ENCODE measurements at places on chromosomes 7 and 10. TPM values are rescaled to one million over a fixed set of nuclear protein-coding genes. Genes with fewer than 3 reads are reported as not detected.

The SFTPA1 gene
- total RNA-seq, result 3.3 TPM

- DNase-seq, result no peak
- no peaks in the 10 kb centered on the region for H3K27me3 ChIP-seq
- H3K27ac ChIP-seq, result no peak overlapping the region
- H3K4me3 ChIP-seq, result no peak overlapping the region
- H3K4me1 ChIP-seq, result peaks cover 37% of the 10 kb centered on the region
These were observed 20.0 kb downstream of the ARHGAP21 start for GRCh38 chr10:24703700-24704099.

- H3K27ac ChIP-seq, result peak overlapping the region; percentile 49
- no peak overlapping the region for H3K4me3 ChIP-seq
- no peaks in the 10 kb centered on the region for H3K36me3 ChIP-seq
- H3K27me3 ChIP-seq, result no peaks in the 10 kb centered on the region
- DNase-seq, result peak; percentile 91
- peaks cover 14% of the 10 kb centered on the region for H3K4me1 ChIP-seq
These were observed 370.7 kb upstream of the MGMT start for GRCh38 chr10:129096065-129096984.

DNA sequence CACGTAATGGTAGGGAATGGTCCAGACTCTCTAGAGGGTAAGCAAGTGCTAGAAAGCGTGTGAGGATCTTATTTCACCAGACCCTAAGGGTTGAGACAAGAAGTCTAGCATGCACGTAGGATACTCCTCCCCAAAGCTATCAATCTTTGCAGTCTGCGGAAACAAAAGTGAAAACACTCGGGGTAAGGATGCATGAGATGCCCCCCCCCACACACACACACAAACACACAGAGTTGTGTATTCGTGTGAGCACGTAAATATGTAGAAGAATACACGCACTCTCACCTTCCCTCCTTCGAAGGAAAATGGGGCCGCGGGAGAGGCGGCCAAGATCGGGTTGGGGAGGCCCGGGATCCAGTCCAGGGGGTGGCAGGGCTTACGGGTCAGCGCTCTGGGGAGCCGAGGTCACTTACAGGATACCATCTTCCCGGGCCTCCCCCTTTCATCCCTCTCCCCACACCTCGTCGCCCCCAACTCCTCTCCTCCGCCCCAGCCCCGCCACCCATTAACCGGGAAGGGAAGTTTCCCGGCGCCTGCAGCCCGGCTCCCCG is 455 bp downstream of the CUL2 start:
- no peaks in the 10 kb centered on the region for H3K27me3 ChIP-seq
- H3K4me1 ChIP-seq, result peaks cover 25% of the 10 kb centered on the region
- no peak for DNase-seq
- H3K36me3 ChIP-seq, result no peaks in the 10 kb centered on the region

The MEIG1 gene
- total RNA-seq, result not detected

DNA sequence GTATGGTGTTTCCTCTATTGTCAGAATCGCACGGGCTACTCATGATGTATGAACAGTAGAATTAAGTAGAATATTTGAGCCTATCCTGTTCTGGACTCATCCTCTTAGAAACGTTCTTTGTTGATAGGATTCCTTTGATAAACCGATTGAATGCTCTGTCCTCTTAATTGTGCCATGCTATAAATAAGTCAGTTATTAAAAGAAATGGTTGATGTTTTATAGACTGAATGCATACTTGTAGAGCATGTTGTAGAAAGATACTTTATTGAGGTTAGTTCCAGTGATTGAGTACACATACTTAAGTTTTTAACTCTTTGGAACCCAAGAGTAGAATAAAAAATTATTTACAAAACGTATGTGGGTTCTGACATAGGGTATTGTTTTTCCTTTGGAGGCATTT is 54.9 kb upstream of the HBP1 start:
- H3K4me1 ChIP-seq, result peaks cover 22% of the 10 kb centered on the region
- H3K36me3 ChIP-seq, result no peaks in the 10 kb centered on the region
- H3K27me3 ChIP-seq, result no peaks in the 10 kb centered on the region
- no peak overlapping the region for H3K4me3 ChIP-seq

DNA sequence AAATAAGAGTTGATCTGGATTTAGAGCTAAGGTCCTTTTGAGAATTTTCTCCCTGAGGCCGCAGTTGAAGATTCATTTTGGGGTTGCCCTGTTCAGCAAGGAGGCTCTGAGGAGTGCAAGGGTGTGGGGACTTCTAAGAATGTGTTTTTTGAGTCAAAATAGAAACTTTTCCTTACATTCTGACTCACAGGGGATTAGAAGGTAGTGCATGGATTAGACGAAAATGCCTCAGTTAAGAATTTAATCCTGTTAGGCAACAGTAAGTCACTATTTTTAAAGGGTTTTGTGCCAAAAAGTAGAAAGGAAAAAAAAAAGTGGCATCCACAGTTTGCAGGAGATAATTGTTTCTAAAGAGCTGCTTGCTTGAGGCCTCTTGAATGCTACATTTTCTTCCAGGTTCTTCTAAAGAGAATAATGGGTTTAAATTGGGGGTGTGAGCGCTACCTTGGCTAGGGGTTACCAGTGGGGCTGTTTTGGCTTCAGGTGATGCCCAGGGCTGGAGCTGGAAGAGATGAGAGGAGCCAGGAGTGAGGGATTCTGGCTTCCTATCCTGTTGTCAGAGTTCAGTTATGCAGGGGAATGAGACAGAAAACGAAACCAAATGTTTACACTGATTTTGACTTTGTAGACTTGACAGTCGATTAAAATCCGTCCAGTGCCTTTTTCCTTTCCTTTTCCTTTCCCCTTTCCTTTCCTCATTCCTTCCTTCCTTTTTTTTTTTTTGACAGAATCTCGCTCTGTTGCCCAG is 52.9 kb downstream of the BAMBI start:
- H3K4me3 ChIP-seq, result no peak overlapping the region
- no peaks in the 10 kb centered on the region for H3K36me3 ChIP-seq
- H3K27me3 ChIP-seq, result no peaks in the 10 kb centered on the region
- no peak overlapping the region for H3K27ac ChIP-seq
- no peak for DNase-seq
- H3K4me1 ChIP-seq, result no peaks in the 10 kb centered on the region

- H3K27me3 ChIP-seq, result no peaks in the 10 kb centered on the region
- no peaks in the 10 kb centered on the region for H3K36me3 ChIP-seq
- no peak overlapping the region for H3K27ac ChIP-seq
These were observed 13.8 kb downstream of the MTERF1 start for GRCh38 chr7:91866599-91867148.

GRCh38 chr7:92625617-92626016 is 35.4 kb upstream of the FAM133B start:
- no peaks in the 10 kb centered on the region for H3K36me3 ChIP-seq
- H3K4me1 ChIP-seq, result peaks cover 18% of the 10 kb centered on the region
- no peaks in the 10 kb centered on the region for H3K27me3 ChIP-seq
- H3K27ac ChIP-seq, result no peak overlapping the region

- no peaks in the 10 kb centered on the region for H3K4me1 ChIP-seq
- no peaks in the 10 kb centered on the region for H3K36me3 ChIP-seq
- no peak for DNase-seq
- H3K27ac ChIP-seq, result no peak overlapping the region
- H3K4me3 ChIP-seq, result no peak overlapping the region
These were observed 511.5 kb downstream of the ATRNL1 start for GRCh38 chr10:115604627-115605026.

DNA sequence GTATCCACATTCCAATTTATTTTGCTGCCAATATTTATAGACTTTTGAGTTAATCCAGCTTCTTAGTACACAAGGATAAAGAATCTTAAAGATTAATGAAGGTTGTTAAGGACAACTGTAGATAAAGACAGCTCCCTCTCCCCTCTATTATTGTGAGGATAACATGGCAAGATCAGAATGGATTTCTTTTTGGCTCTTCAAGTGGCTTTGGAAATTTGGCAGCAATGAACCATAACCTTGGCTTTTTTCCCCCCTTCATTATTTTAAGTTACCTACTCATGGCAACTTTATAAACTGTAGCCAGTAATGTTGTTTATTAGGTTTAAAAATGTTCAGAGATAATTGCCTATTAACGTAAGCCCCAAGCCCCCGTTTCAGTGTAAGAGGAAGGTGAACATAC is 131.1 kb upstream of the SLC26A5 start:
- no peak for DNase-seq

GRCh38 chr10:87818505-87819288 is 671 bp upstream of the ATAD1 start:
- no peaks in the 10 kb centered on the region for H3K27me3 ChIP-seq
- peak overlapping the region; percentile 67 for H3K4me3 ChIP-seq
- no peaks in the 10 kb centered on the region for H3K36me3 ChIP-seq
- peaks cover 16% of the 10 kb centered on the region for H3K4me1 ChIP-seq
- no peak for DNase-seq

Measured in esophagus muscularis mucosa (tissue), 4 donors.